ENCODE measurements at places on chromosomes 13 and 19.

GRCh38 chr19:42081584-42082203, 5.7 kb downstream of the ZNF574 start:
- DNase-seq, result peak; percentile 41

DNA sequence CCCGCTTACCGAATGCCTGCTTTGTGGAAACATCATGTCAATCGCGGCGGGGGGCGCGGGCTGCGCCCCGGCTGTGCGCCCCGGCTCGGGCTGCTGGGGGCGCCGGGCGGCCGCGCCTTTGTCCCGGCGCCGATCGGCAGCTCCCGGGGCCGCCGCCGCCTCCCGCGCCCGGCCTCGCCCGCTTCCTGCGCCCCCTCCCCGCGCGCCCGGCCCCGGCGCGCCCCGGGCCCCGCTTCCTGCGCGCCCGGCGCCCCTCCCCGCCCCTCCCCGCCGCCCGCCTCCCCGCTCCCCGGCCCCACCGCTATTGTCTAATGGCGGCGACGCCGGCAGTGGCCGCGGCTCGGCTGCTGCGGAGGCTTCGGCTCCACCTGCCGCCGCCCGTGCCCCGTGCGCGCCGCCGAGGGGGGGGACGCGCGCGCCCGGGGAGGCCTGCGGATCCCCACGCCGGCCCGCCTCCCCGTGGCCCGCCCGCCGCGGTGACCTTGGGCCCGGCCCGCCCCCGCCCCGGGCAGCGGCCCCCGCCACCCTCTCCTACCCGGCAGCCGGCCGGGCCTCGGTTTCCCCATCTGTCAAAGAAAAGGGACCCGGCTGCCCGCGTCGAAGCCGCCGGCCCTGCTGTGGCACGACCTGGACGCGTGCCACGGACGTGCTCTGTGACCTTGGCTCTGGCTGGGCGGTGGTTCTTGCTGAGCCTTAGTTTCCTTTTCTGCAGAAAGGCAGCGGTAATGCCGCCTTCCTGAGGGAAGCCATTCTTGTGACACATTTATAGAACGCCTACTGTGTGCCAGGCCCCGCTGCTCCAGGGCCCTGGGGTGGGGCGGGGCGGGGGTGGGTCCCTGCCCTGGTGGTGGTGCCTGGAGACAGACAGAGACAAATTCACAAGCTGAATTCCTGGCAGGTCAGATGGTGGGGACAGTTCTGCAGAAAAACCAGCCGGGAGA, at the start of gene TLE5:
TSS of gene TLE5 (minus strand) at position 331 of the 941 bp plus-strand sequence. CDS start at position 36, 295 bp downstream.
- peak; percentile 74 for DNase-seq

DNA sequence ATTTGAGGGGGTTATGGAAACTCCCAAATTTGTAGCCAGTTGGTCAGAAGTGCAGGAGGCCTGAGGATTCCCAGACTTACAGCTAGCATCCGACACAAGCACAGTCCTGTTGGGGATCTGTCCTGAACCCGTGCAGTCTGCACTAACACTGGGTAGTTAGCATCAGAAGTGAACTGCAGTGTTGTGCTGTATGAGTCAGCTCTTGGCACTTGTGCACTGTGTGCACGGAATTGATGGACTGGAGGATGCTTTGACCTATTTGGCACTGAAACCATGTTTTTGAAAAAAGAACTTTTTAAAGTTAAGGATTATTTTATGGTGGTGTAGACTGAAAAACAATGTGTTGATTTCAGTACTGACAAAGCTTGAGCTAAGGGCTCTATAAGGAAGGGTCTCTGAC, 279.0 kb downstream of the NHLRC3 start:
- DNase-seq, result no peak

- DNase-seq, result no peak
Observed at GRCh38 chr19:57559008-57559403, 657 bp downstream of the ZNF550 start.

GRCh38 chr19:40962460-40962961, 28.6 kb upstream of the CYP2B6 start:
- DNase-seq, result no peak

GRCh38 chr19:35425682-35426081, 22.4 kb upstream of the FFAR2 start:
- DNase-seq, result no peak

DNA sequence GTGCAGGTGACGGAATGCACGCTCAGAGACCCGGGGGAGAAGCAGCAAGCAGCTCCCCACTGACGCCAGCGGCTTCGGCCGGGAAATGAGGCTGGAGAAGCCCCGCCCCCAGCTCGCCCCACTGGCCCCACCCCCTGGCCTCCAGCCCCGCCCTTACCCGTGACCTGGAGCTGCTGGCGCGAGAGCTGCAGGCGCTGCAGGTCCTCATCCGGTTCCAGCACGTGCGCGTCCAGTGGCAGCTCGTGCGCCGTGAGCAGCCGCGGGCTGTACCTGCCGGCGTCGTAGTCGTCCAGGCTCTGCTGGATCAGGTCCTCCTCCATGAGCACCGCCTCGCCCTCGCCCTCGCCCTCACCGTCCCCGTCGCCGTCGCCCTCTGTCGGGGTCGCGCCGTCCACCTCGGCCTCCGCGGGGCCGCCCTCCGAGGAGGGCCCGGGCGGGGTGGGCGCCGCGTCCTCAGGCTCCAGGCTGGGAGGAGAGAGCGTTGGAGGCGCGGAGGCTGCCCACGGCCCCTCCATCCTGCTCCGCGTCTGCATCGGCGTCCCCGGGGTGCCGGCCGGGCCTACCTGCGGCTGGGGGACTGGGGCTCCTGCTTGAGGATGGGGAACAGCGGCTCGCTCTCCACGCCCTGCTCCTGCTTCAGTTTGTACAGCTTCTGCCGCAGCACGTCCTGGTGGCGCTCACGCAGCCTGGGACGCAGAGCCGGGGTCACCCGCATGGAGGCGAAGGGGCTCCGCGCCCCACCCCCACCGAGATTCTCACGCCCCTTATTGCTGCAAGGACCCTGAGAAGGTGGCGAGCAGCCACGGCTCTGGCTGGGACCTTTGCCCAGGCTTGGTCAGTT, 6.4 kb upstream of the TBXA2R start:
- DNase-seq, result no peak

DNA sequence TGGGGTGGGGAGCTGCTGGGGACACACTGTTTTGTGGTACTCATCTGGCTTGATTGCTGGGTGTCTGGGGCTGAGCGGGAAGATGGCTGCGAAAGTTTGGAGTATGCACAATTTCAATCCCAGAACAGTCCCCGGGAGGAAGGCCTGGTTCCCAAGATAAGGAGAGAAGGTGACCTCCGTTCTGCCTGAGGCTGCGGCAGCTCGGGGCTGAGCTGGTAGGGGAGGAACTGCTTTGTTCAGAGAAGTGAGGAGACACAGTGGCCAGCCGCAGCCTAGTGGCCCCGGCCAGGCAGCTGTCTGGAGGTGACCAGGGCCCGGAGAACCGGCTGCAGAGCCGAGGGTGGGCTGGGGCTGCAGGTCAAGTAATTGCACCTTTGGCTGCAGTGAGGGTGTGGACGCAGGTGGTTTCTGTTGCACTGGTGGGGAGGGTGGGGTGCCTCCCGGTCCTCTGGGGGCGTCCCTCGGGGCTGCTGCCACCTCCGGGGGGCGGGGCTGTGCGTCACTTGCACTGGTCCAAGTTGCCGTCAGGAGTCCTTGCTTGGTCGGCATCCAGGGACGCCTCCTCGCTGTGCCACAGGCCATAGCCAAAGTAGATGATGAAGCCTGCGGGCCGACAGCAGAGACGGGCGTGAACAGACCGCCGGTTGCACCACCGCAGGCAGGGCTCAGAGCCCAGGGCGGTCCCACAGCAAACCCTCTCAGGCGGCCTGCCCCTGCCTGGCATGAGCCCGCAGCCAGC, 81.3 kb downstream of the SLC7A1 start:
- DNase-seq, result no peak

DNA sequence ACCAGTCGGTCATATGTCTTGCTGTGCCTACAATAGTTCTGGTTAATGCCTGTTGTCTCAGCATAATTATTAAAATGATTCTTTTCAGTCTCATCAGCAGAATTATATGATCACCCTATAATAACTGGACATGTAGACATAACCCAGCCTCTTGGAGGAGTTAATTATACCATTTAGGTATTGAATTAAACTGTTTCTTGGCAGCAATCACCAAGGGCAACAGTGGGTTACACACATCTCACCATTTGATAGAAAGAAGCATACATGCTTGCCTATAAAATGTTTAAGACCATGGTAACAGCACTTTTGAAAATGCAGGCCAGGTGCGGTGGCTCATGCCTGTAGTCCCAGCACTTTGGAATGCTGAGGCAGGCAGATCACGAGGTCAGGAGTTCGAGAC, 184.6 kb downstream of the RGCC start:
- no peak for DNase-seq

GRCh38 chr13:27168906-27169657, 2.5 kb downstream of the USP12 start:
- DNase-seq, result no peak

- DNase-seq, result no peak
Observed at GRCh38 chr19:1752757-1753728, at the start of gene ONECUT3. Gene ONECUT3, plus strand, starts transcription at chr19:1753506. Its CDS starts 157 bp downstream, at chr19:1753663.

Measured in CD4-positive, alpha-beta T cell treated with Interferon alpha-2 for 1 hour (primary cell).